Endothelial cell of umbilical vein (primary cell): ENCODE measurements at places on chromosomes 16 and 17. TPM values are rescaled to one million over a fixed set of nuclear protein-coding genes. Genes with fewer than 3 reads are reported as not detected.

The KRTAP9-2 gene
- total RNA-seq, result not detected in 2 replicates

GRCh38 chr17:43457362-43457692 lies 26.4 kb upstream of the DHX8 start:
- no peak overlapping the region for H3K27ac ChIP-seq
- H3K4me3 ChIP-seq, result no peak overlapping the region
- peaks cover 4% of the 10 kb centered on the region for H3K27me3 ChIP-seq
- no peak for DNase-seq
- H3K36me3 ChIP-seq, result no peaks in the 10 kb centered on the region

DNA sequence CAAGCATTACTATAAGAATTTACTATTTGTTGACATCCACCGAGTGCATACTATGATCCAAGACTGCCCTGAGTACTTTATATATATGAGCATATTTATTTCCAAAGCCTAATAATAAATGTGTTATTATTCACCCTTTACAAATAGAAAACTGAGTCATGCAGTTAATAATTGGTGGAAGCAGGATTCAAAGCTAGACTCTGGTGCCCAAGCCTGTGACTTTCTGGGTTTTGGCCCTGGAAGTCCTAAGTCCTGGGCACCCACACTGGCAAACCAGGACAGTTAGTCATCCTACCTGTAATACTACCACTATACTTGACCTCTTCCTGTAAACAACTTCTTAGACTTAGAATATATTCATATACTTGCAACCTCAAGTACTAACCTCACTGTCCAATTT lies 257.4 kb upstream of the IRX5 start:
- H3K27ac ChIP-seq, result no peak overlapping the region
- H3K27me3 ChIP-seq, result no peaks in the 10 kb centered on the region
- no peaks in the 10 kb centered on the region for H3K4me1 ChIP-seq

DNA sequence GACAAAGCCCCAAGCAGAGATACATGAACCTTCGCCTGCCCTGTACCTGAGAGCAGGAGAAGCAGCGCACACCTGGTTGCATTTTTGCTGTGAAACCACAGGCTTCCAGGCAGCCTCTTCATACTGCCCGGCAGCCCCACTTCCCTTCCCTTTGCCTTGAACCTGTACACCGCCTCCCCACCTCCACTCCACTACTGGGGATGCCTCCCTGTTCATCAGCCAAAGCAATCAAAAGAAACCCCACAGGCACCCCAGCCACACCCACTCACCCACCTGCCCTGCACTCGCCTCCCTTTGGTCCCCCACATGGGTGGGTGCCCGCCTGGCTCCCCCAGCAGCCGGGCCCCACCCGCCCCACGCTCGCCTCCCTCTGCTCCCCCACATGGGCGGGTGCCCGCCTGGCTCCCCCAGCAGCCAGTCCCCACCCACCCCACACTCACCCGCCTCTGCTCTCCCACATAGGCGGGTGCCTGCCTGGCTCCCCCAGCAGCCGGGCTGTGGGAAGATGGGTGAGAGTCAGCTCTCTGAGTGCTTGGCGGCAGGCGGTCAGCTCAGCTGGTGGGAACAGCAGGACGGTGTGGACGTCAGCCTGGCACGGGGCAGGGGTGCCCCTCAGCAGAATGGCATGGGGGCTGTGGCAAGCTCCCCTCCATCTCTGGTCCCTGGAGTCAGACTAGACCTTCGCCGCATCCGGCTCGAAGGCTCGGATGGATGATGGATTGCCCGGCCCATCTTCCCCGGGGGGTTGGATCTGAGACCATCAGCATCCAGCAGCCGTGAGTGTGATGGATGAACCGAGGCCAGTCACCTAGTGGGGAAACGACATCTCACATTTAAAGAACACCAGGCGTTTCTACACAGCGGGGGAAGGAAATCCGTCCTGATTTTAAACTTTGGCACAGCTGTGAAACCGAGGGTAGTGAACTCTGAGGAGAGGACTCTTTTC lies 135.6 kb downstream of the BANP start:
- no peak overlapping the region for H3K27ac ChIP-seq
- H3K27me3 ChIP-seq, result no peaks in the 10 kb centered on the region
- no peaks in the 10 kb centered on the region for H3K36me3 ChIP-seq
- DNase-seq, result no peak
- H3K4me1 ChIP-seq, result no peaks in the 10 kb centered on the region
- no peak overlapping the region for H3K4me3 ChIP-seq

GRCh38 chr16:67935101-67935401 lies 1.6 kb downstream of the PSMB10 start:
- peak overlapping the region; percentile 31 for H3K4me3 ChIP-seq
- DNase-seq, result no peak
- no peaks in the 10 kb centered on the region for H3K27me3 ChIP-seq
- peaks cover 13% of the 10 kb centered on the region for H3K4me1 ChIP-seq
- H3K27ac ChIP-seq, result no peak overlapping the region
- peaks cover 4% of the 10 kb centered on the region for H3K36me3 ChIP-seq

The MIS12 gene
- 18.6 and 20.1 TPM in 2 replicates for total RNA-seq

DNA sequence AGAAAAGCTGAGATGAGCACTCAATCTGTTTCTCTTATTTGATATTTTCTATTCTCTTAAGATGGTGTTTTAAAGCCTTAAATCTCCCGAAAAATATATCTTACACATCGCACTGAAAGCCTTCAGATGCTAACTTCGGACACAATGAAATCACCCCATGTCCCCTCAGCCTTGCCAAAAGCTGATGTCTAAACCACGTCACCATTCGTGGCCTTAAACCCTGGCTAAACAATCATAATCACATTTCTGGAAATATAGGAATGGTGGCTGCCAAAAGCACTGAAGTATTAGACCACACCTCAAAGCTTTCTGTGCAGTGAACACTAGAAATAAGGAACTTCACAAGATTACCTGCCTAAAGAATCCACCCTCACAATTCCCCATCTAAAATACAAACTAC lies 402.7 kb downstream of the SOX9 start:
- DNase-seq, result no peak
- no peaks in the 10 kb centered on the region for H3K27me3 ChIP-seq
- no peaks in the 10 kb centered on the region for H3K36me3 ChIP-seq
- no peak overlapping the region for H3K4me3 ChIP-seq

The TMEM100 gene
- not detected in 2 replicates for total RNA-seq

- H3K27me3 ChIP-seq, result no peaks in the 10 kb centered on the region
- DNase-seq, result no peak
- no peak overlapping the region for H3K4me3 ChIP-seq
- no peak overlapping the region for H3K27ac ChIP-seq
- H3K4me1 ChIP-seq, result no peaks in the 10 kb centered on the region
- no peaks in the 10 kb centered on the region for H3K36me3 ChIP-seq
These were observed 31.2 kb downstream of the GNAO1 start for GRCh38 chr16:56222474-56222997.

The KRTAP4-6 gene
- total RNA-seq, result not detected in 2 replicates

- DNase-seq, result no peak
- H3K27me3 ChIP-seq, result peaks cover 5% of the 10 kb centered on the region
- H3K4me1 ChIP-seq, result peaks cover 7% of the 10 kb centered on the region
- H3K27ac ChIP-seq, result no peak overlapping the region
These were observed 9.8 kb downstream of the ITGAL start for GRCh38 chr16:30482366-30482765.

DNA sequence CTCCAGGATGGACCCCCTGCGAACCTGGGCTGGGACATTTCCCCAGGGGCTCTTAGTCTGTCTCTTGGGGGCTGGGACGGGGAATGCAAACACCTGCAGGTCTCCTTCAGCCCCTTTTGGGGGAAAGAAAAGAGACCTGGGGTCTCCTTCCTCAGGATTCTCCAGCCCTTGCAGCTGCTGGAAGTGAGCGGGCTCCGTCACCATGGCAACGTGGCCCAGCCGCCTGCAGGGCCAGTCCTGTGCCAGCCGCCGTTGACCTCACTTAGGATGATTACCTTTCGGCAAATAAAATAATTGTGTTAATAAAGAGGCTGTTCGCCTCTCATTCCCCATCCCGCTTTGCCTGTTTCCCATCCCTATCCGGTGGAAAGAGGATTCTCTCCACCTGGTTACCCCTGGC lies 25.7 kb downstream of the MRM1 start:
- no peaks in the 10 kb centered on the region for H3K36me3 ChIP-seq
- H3K4me3 ChIP-seq, result no peak overlapping the region
- no peak overlapping the region for H3K27ac ChIP-seq
- H3K27me3 ChIP-seq, result peaks cover 5% of the 10 kb centered on the region
- H3K4me1 ChIP-seq, result no peaks in the 10 kb centered on the region

The KRTAP4-3 gene
- total RNA-seq, result not detected in 2 replicates

The RNF227 gene
- 0.58 TPM in 2 replicates for total RNA-seq

The LITAFD gene
- not detected in 2 replicates for total RNA-seq

GRCh38 chr16:66264311-66265047 lies 102.0 kb upstream of the CDH5 start:
- H3K27me3 ChIP-seq, result no peaks in the 10 kb centered on the region
- DNase-seq, result no peak
- no peak overlapping the region for H3K4me3 ChIP-seq
- no peaks in the 10 kb centered on the region for H3K36me3 ChIP-seq
- no peak overlapping the region for H3K27ac ChIP-seq

The DNAAF1 gene
- total RNA-seq, result not detected in 2 replicates

DNA sequence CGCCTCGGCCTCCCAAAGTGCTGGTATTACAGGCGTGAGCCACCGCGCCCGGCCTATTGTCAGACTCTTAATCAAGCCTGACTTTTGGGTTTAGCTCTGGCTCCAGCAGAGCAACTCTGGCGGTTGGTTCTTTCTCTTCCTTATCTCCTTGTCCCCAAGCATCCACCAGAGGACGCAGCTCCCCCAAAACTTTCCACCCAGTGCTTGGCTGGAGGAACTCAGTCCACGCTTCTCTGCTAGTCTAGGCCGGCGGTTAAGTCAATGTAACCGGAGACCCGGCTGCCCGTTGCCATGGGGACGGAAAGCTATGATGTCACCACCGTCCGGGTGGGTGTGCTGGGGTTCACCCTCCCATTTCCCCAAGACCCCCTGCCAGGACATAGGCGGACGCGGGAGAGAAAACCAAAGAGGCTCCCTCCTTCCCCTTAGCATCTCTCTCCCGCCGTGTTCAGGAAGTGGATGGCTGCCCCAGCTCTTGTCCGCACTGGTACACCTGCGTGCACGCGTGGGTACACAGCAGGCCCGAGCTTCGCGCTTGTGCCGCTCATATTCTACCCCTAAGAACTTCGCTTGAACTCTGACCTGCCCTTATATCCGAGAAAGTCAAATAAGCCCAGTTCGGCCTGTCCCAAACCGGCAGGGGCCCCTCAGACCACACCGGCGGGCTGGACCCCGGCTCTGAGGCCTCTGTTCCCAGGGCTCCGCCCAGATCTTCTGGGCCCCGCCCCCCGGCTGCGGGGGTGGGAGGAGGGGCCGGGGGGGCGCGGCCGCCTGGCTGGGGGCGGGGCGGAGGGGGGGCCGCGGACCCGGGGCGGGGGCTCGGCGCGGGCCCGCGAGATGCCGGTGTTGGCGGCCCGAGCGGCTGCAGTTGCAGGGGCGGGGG lies at the start of gene RND2:
Gene RND2, plus strand, starts transcription at position 825 of the 883 bp plus-strand sequence. CDS start 117 bp downstream, outside the sequence.
- peak; percentile 93 for DNase-seq
- peak within 1 kb of the TSS; percentile 13 for H3K27ac ChIP-seq
- peaks cover 12% of the 10 kb centered on the region for H3K4me1 ChIP-seq
- no peaks in the 10 kb centered on the region for H3K36me3 ChIP-seq
- H3K4me3 ChIP-seq, result peak within 1 kb of the TSS; percentile 53

The RUNDC1 gene
- 11.7 and 12.0 TPM in 2 replicates for total RNA-seq

The C1QTNF8 gene
- not detected in 2 replicates for total RNA-seq

DNA sequence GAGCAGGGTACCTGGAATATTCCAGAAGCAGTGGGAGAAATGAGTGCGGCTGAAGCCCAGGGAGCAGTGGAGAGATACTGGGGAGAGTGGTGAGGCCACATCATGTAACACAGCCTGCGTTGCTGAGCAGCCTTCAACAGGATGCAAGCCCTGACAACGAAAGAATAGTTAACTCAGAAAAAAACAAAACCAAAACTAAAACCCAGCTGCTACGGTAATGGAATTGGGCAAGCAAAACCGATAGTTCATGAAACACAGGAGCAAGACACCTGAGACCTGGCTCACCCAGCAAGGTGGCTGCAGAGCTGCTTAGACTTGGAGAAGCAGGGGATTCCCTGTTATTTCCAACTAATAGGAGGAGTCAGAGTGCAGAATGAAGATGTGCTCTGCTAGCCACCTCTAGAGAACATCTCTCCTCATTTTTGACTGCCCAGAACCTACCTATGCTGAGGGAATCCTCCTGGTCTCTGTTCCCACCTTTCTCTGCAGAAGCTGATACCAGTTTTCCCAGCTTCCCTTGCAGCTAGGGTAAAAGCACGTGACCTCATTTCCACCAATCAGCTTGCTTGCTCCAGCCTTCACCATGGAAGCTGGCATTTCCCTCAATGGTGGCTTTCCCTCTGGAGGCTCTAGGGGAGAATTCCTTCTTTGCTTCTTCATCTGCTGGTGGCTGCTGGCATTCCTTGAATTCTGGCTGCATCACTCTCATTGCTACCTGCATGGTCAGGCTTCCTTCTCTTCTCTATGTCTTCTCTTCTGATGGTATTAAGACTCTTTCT lies 59.4 kb upstream of the XYLT1 start:
- H3K36me3 ChIP-seq, result no peaks in the 10 kb centered on the region
- H3K27ac ChIP-seq, result no peak overlapping the region
- H3K4me1 ChIP-seq, result no peaks in the 10 kb centered on the region
- no peak overlapping the region for H3K4me3 ChIP-seq
- H3K27me3 ChIP-seq, result no peaks in the 10 kb centered on the region
